Ascending aorta (tissue), 2 donors: ENCODE measurements at places on chromosomes 2 and 18. TPM values are rescaled to one million over a fixed set of nuclear protein-coding genes. Genes with fewer than 3 reads are reported as not detected.

GRCh38 chr2:132936791-132937190 is 266.8 kb upstream of the LYPD1 start:
- no peak overlapping the region for H3K27ac ChIP-seq
- H3K27me3 ChIP-seq: no peaks in the 10 kb centered on the region
- H3K36me3 ChIP-seq: no peaks in the 10 kb centered on the region

MEIS1 gene
- 46.7 TPM for total RNA-seq

SPC25 gene
- total RNA-seq: not detected

GRCh38 chr2:121164042-121164441 is 121.0 kb downstream of the TFCP2L1 start:
- no peaks in the 10 kb centered on the region for H3K27me3 ChIP-seq
- H3K4me3 ChIP-seq: no peak overlapping the region

GRCh38 chr2:171566057-171566456 is 43.8 kb downstream of the CYBRD1 start:
- H3K4me3 ChIP-seq: no peak overlapping the region
- no peaks in the 10 kb centered on the region for H3K27me3 ChIP-seq
- DNase-seq: no peak
- H3K4me1 ChIP-seq: no peaks in the 10 kb centered on the region

CYRIA gene
- total RNA-seq: 7.1 TPM

TXNDC2 gene
- total RNA-seq: not detected

ETAA1 gene
- total RNA-seq: 5.4 TPM

- no peak overlapping the region for H3K27ac ChIP-seq
- H3K27me3 ChIP-seq: no peaks in the 10 kb centered on the region
- no peaks in the 10 kb centered on the region for H3K36me3 ChIP-seq
- DNase-seq: no peak
Observed at GRCh38 chr2:149020432-149020851, 18.1 kb upstream of the LYPD6B start.

DNA sequence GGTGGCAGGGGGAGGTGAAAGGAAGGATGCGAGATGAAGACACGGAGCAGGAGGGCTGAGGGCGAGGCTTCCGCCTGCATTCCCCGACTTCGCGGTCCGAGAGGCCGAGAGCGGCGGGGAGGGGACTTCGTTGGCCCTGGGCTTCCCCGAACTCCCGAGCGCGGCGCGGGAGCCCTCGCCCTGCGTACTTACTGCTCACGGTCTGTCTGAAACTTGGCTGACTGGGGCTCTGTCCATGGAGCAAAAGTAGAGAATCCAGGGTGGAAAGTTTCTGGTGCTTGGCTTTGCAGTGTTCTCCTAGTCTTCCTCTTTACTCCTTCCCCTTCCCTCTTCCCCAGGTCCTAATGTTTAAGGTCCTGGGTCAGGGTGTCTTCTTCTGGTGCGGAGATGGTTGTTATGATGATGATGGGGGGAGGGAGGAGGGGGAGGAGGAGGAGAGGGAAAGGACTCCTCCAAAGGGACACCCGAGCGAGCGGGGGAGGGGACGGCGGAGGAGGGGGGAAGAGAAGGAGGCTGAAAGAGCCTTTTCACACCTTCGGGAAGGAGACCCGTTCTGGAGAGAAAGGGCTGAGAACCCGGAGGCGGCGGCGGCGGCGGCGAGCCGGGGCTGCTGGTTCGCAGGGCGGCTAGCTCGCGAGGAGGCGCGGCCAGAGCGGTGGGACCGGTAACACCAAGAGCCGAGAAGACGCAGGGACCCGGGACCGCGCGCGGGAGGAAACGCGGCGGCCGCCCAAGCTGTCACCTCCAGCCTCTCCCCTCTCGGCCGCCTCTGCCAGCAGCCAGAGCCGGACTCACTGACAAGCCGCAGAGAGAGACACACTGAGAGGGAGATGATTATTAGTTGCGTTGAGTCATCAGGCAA is at the start of gene SATB2:
TSS of gene SATB2 (minus strand) at position 793 of the 862 bp plus-strand sequence. CDS start 1,902 bp downstream, outside the sequence.
- H3K4me1 ChIP-seq: peaks cover 23% of the 10 kb centered on the region
- peak within 1 kb of the TSS; percentile 85 for H3K27ac ChIP-seq
- DNase-seq: no peak
- no peaks in the 10 kb centered on the region for H3K36me3 ChIP-seq

TUBA3D gene
- total RNA-seq: not detected

DNA sequence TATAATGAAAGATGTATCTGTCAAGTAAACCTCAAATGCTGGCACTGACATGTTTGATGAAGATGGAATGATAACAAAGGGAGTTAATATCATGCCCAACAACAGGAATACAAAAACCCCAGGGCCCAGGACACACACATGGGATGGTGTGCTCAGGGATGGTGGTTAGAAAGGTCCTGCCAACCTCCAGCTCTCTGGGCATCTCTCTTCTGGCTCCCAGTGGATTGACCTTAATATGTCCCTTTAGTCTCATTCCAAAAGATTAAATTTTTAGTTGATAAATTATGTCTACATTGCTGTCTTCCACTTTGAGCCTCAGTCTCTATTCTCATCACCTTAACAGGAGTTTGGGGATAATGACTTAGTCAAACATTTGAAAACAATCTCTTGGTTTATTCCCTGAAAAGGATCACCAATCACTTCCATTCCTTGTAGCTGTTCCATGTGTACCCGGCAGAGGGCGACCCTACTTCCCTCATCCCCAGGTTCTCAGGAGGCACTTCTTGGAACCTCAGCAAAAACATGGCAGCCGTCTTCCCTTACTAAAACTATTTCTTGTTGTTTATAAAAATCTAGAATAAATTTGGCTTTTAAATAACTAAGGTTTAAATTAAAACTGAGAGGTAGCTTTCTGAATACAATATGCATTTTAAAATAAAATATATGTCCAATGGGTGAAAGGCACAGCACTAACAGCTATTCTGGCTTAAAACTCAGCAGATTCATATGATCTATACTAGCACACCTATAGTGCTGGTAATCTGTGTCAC is 29.6 kb downstream of the MCEE start:
- no peaks in the 10 kb centered on the region for H3K27me3 ChIP-seq
- no peaks in the 10 kb centered on the region for H3K36me3 ChIP-seq
- no peak overlapping the region for H3K27ac ChIP-seq
- DNase-seq: peak; percentile 70
- H3K4me3 ChIP-seq: no peak overlapping the region
- no peaks in the 10 kb centered on the region for H3K4me1 ChIP-seq

GRCh38 chr2:118687192-118687591 is 160.3 kb downstream of the EN1 start:
- H3K4me3 ChIP-seq: no peak overlapping the region
- no peaks in the 10 kb centered on the region for H3K36me3 ChIP-seq
- H3K27ac ChIP-seq: no peak overlapping the region
- H3K4me1 ChIP-seq: no peaks in the 10 kb centered on the region
- no peak for DNase-seq

DNA sequence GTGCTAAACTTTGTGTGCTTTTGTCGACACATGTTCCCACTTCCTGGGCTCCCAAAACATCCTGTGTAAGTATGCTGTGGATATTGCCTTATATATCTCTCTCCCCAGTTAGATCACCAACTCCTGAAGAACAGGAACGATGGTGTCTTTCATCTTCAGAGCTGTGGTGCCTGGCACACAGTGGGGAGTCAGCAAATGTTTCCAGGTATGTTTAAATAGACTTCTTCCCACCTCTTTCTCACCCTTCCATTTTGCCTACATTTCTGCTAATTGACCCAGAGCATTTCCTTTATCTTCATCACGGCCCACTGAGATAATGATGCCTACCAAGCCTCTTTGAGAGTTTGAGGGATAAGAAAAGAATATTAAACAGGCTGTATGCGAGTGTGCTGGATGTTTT is 60.7 kb downstream of the RND3 start:
- no peaks in the 10 kb centered on the region for H3K27me3 ChIP-seq
- no peak overlapping the region for H3K4me3 ChIP-seq
- no peak for DNase-seq
- no peaks in the 10 kb centered on the region for H3K36me3 ChIP-seq
- H3K4me1 ChIP-seq: no peaks in the 10 kb centered on the region

HOXD13 gene
- total RNA-seq: not detected

GRCh38 chr2:150690261-150690660 is 202.8 kb upstream of the RND3 start:
- no peaks in the 10 kb centered on the region for H3K4me1 ChIP-seq
- DNase-seq: no peak
- H3K36me3 ChIP-seq: no peaks in the 10 kb centered on the region
- H3K27me3 ChIP-seq: no peaks in the 10 kb centered on the region

ZSWIM2 gene
- not detected for total RNA-seq

DNA sequence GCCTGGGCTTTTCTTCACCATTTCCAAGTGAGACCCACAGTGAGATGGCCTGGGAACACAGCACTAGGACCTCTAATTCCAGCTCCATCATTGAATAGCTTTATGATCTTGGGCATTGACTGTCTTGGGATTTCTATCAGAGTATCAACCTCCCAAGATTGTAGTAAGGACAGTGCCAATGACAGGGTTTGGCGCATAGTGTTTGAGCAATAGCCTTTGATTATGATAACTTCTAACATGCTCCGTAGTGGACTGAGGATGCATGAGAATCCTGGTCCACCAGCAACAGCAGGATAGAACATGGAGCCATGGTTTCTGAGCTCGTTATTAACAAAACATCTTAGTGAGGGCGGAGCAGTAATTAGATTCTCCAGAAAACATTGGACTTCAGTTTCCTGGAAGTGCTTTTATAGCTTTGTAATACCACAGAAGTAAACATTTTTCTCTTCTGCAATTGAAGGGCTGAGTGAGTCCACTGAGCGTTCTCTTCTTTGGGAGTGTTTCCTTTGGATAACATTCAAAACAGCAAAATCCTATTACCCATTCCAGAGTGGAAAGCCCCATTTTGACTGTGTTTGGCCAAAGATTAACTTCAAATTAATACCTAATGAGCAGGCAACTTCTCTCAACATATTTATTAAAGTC is 63.7 kb downstream of the IL1R2 start:
- H3K36me3 ChIP-seq: no peaks in the 10 kb centered on the region
- peaks cover 17% of the 10 kb centered on the region for H3K4me1 ChIP-seq
- H3K27ac ChIP-seq: peak overlapping the region; percentile 42
- H3K4me3 ChIP-seq: no peak overlapping the region

GRCh38 chr2:197460649-197461048 is 7.3 kb downstream of the COQ10B start:
- H3K36me3 ChIP-seq: peaks cover 47% of the 10 kb centered on the region
- no peaks in the 10 kb centered on the region for H3K27me3 ChIP-seq
- peaks cover under 1% of the 10 kb centered on the region for H3K4me1 ChIP-seq
- no peak for DNase-seq
- H3K4me3 ChIP-seq: no peak overlapping the region

GRCh38 chr18:61998957-61999356 is 106.2 kb upstream of the RNF152 start:
- H3K4me1 ChIP-seq: no peaks in the 10 kb centered on the region
- no peaks in the 10 kb centered on the region for H3K36me3 ChIP-seq
- no peak for DNase-seq
- H3K4me3 ChIP-seq: no peak overlapping the region

DNA sequence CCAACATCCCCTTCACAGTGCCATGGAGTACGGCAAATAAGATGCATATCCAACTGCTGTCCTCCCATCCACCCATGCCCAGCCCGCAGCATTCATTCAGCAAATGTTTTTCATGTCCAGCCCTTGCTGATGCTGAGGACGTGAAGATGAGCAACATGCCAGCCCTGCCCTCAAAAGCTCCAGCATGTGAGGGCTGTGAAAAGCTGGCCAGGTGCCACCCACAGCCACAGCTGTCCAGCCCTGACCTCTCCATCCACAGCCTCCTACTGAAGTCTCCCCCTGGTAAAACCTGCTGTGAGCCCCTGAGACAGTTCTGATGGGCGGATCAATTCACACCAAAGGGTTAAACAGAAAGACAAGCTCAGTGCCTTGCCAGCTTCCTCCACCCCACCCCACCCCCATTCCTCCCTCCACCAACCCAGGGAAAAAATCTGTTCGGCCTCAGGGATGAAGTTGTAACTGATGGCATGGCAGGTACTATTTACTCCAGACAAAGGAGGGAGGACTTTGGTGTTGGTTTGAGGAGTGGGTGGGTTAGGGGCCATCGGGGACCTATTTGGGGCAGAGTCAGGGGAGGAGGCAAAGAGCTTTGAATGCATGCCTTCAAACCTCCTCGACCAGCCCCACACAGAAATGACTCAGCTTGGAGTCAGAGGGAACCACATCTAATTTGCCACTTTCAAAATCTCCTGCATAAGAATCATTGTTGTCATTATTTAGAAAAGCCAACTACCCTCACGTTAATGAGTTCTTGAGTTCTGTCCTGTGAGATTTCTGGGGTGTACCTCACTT is 4.3 kb downstream of the ZBTB7C start:
- peaks cover 22% of the 10 kb centered on the region for H3K4me1 ChIP-seq
- no peaks in the 10 kb centered on the region for H3K36me3 ChIP-seq
- no peak for DNase-seq
- H3K4me3 ChIP-seq: no peak overlapping the region
- H3K27me3 ChIP-seq: no peaks in the 10 kb centered on the region

CYP1B1 gene
- total RNA-seq: 148 TPM

UGT1A5 gene
- not detected for total RNA-seq

RPRM gene
- total RNA-seq: not detected

DNA sequence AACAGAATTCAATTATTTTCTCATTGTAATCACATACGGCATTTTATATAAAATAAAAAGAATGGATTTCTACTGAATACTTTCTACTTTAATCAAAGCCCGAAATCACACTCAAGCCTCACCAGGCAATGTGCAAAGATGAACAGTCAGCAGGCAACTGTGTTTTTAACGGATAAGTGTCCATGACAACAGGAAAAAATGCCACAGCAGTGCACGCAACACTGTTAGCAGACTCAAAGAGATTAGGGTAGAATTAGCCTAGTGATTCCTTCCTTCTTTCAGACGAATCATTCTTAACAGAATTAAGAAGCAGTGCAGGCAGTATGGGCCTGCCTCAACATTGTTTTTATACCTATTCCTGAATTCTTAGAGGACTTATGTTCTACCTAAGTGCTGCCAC is 135.6 kb downstream of the CDH2 start:
- H3K36me3 ChIP-seq: no peaks in the 10 kb centered on the region
- no peak for DNase-seq
- H3K4me3 ChIP-seq: no peak overlapping the region
- no peaks in the 10 kb centered on the region for H3K4me1 ChIP-seq
- H3K27ac ChIP-seq: no peak overlapping the region

CENPA gene
- not detected for total RNA-seq

- no peaks in the 10 kb centered on the region for H3K36me3 ChIP-seq
- H3K4me1 ChIP-seq: no peaks in the 10 kb centered on the region
- DNase-seq: no peak
Observed at GRCh38 chr2:172472446-172473033, 45.2 kb downstream of the ITGA6 start.

ST6GAL2 gene
- 55.5 TPM for total RNA-seq

LRATD1 gene
- total RNA-seq: 5.7 TPM

GRCh38 chr18:6963452-6964097 is 154.0 kb downstream of the LAMA1 start:
- H3K27me3 ChIP-seq: no peaks in the 10 kb centered on the region
- H3K27ac ChIP-seq: no peak overlapping the region
- H3K4me3 ChIP-seq: no peak overlapping the region
- no peak for DNase-seq
- H3K36me3 ChIP-seq: no peaks in the 10 kb centered on the region
